ENCODE measurements at places on chromosomes 4 and X.

- DNase-seq: no peak
Observed at GRCh38 chr4:97770222-97770621, 373.1 kb downstream of the STPG2 start.

DNA sequence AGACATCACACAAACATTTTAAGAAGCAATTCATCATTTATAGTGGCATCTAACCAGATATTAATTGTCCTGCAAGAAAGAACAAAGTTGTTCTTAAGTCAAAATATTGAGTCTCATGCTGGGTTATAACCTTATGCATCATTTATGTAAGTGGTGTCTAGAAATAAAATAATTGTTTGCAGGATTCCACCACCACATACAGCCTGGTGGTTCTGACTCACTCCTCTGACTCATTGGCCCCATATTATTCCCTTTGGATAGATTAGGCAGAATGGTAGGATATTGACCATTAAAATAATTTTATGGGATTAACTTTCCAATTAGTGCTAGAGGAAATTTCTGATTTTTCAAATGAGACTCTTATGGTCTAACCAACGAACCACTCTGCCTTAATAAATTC, 384.5 kb downstream of the GRXCR1 start:
- DNase-seq: no peak

DNA sequence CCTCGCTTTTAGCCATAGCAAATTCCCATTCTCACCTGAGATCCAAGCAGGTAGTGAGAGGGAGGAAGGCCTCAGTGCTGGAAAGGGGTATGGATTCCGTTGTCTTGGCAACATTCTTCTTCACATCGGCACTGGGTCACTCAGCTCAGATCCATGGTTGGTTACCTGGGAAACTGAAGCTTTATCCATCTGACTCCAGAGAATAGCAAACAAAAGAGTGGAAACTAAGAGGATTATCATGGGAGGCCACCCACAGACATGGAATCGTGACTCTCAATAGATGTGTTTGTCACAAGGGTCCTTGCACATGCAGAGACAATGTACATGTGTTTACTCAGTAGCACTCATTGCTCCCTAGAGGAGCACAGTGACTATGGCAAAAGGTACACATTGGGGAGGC, 81.0 kb downstream of the MAGED4 start:
- no peak for DNase-seq

GRCh38 chr4:141283563-141283962, 62.9 kb downstream of the ZNF330 start:
- DNase-seq: no peak

DNA sequence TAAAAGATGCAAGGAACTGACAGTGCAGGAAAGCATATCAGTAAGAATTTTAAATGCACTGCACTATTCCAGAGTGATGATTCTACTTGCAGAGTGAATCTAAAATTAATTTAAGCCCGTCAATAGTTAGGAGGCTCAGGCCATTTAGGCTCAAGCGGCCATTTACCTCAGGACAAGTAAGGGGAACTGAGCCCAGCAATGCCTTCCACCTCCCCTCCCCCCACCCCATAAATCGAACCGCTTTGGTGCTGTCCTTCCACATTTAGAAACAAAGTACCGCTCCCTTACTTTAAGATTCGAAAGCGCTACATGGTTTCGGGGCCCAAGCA, 665 bp downstream of the RBM41 start:
- no peak for DNase-seq

DNA sequence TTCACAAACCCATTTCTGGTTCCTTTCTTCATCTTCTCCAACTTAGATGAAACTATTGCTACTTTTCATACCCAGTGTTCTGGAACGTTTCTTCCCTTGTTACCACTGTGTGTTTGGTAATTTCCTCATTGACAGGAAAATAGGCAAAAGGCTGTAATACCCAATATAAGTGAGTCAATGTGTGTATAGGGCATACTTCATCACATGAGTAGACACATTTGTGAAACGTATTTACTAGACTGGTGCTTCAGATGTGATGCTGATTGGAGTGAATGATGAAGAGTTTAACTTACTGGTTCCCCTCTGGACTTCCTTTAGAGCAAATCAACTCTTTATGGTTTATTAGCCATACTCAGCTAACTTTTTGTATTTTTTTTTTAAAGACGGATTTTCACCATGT, 195.1 kb upstream of the ATP6AP2 start:
- no peak for DNase-seq

GRCh38 chr4:72110886-72111285, 79.1 kb downstream of the NPFFR2 start:
- no peak for DNase-seq

- no peak for DNase-seq
Observed at GRCh38 chr4:117654079-117654478, 380.2 kb upstream of the NDST3 start.

- no peak for DNase-seq
Observed at GRCh38 chr4:147855571-147856009, 123.7 kb downstream of the ARHGAP10 start.

- DNase-seq: no peak
Observed at GRCh38 chr4:95141361-95141760, 383.6 kb downstream of the BMPR1B start.

DNA sequence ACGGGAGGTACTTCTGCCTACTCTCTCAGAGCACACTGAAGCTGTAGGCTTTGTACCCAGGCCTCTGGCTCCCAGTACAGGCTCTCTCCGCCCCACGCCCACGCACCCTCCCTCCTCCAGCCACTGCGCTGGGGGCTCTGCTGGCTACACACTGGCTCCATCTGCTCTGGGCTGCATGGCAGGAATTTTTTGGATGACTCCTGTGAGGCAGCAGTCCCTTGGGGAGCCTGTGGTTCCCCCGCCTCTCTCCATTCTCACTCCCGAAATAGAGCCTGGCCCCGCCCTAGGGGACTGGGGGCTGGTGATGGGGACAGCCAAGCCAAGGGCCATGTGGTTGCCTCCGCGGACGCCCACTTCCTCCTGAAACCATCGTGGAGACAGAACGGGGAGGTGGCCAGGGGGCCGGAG, 58.1 kb upstream of the ADRA2C start:
- DNase-seq: peak; percentile 36

- no peak for DNase-seq
Observed at GRCh38 chr4:141497627-141498026, 138.8 kb upstream of the IL15 start.

GRCh38 chrX:13498238-13498637, 71.2 kb upstream of the EGFL6 start:
- DNase-seq: no peak

- DNase-seq: no peak
Observed at GRCh38 chr4:157425897-157426296, 205.4 kb downstream of the GRIA2 start.

GRCh38 chr4:67891645-67892044, 7.8 kb upstream of the TMPRSS11D start:
- no peak for DNase-seq

Data from DMS 273 treated with DMSO at 0.1 percent for 48 hours (cell line).